ENCODE measurements at places on chromosomes 1 and 21.

GRCh38 chr1:221908573-221908972 is 166.7 kb upstream of the DUSP10 start:
- no peak for DNase-seq

DNA sequence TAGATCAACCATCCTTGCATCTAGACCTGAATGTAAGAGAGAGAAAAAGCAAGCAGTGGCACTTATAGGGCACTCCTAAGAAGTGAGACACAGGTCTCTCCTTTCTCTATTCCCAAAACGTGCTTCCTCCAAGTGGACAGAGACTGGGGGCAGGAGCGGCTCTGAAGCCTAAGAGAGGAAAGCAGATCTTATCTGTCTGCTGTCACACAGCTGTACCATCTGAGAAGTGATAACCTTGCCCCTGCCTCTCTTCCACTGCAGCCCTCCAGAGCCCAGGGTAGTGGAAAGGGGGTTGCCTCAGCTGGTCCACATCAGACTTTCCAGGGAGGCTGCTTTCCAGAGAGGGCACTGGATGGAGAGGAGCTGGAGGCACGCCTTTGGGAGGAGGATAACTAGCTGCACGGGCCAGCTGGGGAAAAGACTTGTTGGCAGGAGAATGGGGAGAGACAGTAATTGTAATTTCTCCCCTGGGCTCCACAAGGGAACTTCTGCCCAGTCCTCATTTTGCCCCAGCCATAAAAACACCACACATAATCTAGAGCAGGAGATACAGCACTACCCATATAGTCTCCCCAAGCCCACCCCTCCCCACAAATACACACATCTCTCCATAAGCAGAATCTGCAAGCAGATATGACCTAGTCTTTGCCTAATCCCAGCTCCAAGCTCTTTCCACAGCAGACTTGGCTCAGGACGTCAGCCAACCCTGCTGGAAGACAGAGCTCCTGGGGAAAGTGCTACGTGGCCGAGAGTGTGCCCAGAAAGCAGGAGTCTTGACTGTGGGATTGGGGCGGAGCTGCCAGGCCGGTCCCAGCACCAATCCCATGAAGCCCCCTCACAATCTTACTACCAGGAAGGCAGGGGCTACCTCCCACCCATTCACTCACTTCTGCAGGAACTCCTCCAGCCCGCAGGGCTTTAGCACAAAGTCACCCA is 31.2 kb downstream of the PIK3C2B start:
- no peak for DNase-seq

GRCh38 chr1:43344267-43344850 is 6.7 kb downstream of the MPL start:
- DNase-seq: no peak

DNA sequence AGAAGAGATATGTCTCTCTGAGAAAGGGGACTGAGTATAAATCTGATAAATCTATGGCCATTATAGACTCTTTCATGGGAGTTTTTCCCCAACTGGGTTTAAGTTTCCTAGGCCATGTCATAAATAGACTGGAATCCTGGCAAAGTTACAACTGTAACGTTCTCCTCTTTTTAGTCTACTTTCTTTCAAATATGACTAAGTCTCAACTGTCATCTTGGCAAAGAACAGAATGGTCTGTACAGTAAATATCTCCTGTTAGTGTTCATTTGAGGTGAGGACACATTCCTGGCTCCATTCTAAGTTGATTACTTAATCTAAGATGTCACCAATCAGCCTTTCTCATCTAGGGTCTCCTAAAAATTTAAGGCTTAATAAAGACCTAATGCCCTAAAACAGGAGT is 300.5 kb downstream of the BRINP2 start:
- DNase-seq: no peak

- no peak for DNase-seq
Observed at GRCh38 chr1:114456586-114456985, 54.4 kb downstream of the TRIM33 start.

GRCh38 chr1:180152588-180152987 is 2.1 kb upstream of the QSOX1 start:
- DNase-seq: no peak

DNA sequence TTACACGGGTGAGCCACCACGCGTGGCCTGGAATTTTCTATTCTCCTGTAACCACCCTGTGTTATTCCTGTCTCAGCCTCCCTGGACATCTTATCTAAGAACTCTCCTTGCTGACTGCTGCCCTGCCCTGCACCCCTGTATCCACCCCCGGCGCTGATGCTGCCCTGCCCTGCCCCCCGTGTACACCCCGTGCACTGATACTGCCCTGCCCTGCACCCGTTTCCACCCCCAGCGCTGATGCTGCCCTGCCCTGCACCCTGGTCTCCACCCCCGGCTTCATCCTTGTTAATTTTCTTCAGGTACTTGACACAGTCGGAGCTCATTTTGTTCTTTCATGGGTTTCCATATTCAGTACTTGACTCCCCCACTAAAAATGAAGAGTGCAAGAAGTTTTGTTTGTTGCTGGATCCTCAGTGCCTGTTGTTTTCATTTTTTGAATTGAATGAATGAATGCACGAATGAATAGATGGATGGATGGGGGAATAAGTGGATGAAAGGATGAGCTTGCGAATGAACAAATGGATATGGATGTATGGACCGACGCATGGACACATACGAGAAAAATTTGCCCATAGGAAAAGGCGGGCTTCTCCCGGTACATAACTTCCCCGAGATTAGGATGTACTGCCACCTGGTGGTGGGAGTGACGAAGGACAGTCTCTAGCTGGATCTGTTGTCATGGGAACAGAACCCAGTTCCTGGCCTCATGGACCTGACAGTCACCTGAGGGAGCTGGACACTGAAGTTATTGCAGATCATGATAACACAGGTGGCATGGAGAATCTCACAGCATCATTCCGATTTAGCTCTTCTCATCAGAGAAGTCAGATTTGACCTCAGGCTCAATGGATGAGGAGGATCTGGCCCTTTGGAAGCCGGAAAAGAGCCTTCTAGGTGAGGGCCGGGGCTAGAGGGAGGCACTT is 14.9 kb downstream of the AADACL4 start:
- peak; percentile 75 for DNase-seq

DNA sequence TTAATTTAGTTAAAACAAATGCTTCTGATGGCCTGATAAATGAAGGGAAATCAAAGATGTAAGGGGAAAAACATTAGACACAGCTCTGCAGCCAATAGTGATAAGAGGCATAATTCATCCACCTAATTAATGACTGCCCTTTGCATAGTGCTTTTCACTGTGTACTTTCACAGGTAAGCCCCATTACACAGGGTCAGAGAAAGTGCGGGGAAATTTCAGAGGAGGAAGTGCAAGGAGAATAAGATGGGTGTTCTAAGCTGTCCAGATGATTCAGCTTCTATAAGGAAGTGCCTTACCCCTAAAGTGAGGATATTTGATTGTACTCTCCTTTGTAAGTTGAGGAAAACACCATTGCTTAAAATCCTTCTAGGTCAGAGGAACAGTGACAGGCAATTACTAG is 88.0 kb downstream of the NR5A2 start:
- DNase-seq: no peak

GRCh38 chr1:219179293-219179692 is 5.6 kb downstream of the LYPLAL1 start:
- DNase-seq: no peak

GRCh38 chr1:186487163-186487562 is 26.2 kb upstream of the PDC start:
- DNase-seq: no peak

DNA sequence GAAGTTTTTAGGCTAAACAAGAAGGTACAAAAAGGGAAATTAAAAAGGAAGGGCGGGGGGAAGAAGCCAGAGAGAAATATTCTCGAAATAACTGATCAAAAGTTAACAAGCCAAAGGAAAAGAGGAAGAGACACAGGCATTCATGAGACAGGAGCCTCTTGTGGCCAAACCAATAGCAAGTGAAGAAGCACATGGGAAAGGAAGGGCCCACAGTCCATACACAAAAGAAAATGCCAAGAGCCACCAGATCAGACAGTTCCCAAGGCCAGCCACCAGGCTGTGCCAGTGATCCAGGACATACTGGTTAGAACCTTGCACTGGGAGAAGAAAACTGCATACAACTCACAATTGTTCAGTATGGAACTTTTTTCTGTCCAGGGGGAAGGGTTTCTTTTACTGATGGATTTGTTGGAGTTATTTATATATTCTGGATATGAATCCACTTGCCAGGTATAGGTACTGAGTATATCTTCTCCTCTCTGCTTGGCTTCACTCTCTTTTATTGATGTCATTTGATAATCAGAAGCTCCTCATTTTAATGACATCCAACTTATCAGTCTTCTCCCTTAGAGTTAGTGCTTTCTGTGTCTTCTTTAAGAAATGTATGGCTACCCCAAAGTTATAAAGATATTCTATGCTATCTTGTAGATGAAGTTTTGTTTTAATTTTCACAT is 76.8 kb downstream of the CD46 start:
- DNase-seq: peak; percentile 93

GRCh38 chr1:2259668-2260402 is 31.7 kb downstream of the SKI start:
- no peak for DNase-seq
